CD4-positive, alpha-beta T cell treated with Interleukin-17A for 4 hours (primary cell): ENCODE measurements at places on chromosomes 12 and 14.

DNA sequence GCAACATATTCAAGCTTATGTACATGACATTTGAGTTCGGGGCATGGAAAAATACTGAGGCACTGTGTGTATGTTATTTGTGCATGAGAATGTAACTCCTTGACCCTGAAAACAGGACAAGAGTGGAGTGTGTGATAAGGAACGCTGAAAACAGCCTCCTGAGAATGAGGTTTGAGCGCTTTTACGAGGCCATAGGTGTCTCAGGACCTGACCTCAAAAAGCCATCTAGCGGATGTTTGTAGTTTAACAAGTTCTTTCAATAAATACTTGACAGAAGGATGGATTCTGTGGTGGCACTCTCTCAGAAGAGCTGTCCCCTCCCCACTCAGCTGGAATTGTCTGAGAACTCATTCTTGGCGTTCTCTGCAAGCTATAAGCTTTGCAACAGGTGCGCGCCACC, 350.5 kb upstream of the TMTC1 start:
- DNase-seq: no peak

- no peak for DNase-seq
These were observed 9.9 kb downstream of the IFT43 start for GRCh38 chr14:75995372-75996041.

GRCh38 chr12:21813125-21813524, 38.6 kb upstream of the KCNJ8 start:
- no peak for DNase-seq

GRCh38 chr14:34137001-34137745, 186.3 kb upstream of the EGLN3 start:
- DNase-seq: no peak

DNA sequence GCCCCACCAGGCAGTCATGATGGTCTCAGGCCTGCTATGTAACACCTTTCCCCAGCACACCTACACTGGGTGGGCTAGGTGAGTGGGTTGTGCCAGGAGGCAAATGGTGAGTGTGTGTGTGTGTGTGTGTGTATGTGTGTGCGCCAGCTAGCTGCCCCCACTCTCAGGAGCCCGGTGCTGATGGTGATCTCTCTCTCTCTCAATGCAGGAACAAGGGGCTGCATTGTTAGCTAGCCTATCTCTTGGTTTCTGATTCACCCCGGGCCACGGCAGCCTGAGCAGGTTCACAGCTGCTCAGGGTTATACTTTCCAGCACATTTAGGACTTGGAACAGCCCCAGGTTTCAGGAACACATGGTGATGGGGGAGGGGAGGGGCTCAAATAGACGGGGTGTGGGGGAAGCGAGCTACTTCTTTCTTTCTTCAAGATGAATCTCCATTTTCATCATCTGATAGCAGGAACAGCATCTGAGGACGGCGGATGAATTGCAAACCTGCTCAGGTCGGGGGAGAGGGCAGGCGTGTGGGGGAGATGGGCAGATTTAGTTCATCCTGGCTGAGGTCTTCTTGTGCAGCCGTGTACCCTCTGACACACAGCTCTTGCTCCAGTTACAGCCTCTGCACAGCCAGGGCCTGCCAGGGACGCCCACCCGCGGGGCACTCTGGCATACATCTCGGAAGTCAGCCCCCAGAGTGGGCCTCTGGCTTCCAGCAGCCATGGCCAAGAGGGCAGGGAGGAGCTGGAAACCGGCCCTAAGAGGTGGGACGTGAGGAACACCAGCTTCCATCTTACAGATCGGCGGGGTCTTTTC, 137.6 kb downstream of the ZFP36L1 start:
- no peak for DNase-seq
